ENCODE measurements at places on chromosomes 13 and 19.

DNA sequence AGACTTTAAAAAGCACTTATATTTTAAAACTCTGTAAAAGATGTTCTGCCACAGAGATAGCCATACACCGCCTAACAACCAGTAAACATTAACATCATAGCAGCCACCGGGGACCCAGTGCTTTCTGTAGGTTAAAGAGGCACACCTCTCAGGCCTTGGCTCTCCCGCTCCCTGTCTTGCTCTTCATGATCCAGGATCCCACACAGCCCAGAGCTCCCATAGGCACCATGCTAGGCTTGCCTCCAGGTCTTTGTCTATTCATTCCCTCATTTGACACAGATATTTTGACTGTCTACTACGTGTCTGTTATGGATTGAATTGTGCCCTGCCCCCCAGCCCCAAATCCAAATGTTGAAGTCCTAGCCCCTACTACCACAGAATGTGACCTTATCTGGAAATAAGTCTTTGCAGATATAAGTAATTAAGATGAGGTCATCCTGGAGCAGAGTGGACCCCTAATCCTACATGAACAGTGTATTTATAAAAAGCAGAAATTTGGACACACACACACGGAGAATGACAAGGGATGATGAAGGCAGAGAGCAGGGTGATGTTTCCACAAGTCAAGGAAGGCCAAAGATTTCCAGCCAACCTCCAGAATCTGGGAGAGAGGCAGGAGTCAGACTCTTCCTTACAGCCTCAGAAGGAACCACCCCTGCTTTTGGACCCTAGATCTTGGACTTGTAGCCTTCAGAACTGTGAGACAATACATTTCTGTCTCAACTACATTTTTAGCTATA is 272.6 kb downstream of the DNAJC15 start:
- no peak for DNase-seq

- no peak for DNase-seq
These were observed 106.2 kb downstream of the TUBA3C start for GRCh38 chr13:19075418-19075817.

DNA sequence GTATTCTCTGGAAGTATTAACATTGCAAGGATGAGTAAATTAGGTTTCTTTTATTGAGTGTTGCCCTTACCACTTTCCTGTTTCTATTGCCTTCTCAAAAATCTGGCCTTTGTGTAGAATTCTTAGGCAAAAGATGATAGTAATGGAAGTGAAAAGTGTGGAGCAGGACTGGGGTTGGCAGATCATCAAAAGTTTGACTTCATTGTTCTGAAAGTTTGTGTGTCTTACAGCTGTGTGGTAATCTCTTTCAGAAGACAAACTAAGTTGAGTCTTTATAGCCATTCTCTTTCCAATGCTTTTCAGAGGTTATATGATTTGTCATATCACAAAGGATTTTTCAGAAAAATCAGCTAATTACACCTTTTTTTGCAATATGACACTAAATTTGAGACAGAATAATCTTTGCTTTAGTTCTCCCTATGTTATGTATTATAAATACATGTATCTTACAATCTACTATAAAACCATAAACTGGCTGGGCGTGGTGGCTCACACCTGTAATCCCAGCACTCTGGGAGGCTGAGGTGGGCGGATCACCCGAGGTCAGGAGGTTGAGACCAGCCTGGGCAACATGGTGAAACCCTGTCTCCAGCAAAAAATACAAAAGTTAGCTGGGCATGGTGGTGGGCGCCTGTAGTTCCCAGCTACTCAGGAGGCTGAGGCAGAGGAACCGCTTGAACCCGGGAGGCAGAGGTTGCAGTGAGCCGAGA is 8.7 kb upstream of the KCNRG start:
- no peak for DNase-seq

- no peak for DNase-seq
These were observed 22.4 kb upstream of the EBI3 start for GRCh38 chr19:4206818-4207484.

DNA sequence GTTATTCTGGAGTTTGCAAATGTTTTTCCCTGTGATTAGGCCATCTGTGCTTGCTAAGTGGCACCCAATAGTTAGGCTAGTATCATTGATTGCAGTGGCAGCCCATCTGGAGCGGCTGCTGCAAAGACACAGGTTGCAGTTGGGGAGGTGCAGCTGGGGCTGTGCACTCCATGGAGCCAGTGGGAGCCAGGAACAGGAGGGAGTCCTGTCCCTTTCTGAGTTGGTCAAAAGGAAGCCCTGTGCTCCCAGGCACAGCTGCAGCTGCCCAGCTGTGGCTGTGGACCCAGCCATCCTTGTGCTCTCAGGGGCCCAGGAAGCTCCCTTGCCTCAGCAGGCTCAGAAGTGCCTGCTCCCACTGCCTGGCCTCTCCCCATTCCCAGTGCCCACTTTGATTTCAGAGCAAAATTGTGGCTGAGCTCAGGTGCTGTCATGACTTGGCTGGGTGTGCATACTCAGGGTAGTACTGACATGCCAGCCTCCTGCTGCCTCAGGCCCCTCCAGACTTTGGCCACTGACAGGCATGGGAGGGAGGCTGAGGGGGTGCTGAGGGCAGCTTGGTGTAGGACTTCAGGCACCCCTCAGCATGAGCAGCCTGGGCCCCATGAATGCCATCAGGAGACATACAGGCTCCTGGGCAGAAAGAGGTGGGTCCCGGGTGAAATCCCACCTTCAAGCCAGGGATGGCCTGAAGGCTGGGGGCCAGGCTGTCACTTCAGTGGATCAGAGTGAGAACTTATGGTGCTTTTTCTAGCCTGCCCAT is 270.6 kb downstream of the PCDH20 start:
- no peak for DNase-seq

GRCh38 chr13:50334944-50335343 is 319.7 kb downstream of the KCNRG start:
- no peak for DNase-seq

DNA sequence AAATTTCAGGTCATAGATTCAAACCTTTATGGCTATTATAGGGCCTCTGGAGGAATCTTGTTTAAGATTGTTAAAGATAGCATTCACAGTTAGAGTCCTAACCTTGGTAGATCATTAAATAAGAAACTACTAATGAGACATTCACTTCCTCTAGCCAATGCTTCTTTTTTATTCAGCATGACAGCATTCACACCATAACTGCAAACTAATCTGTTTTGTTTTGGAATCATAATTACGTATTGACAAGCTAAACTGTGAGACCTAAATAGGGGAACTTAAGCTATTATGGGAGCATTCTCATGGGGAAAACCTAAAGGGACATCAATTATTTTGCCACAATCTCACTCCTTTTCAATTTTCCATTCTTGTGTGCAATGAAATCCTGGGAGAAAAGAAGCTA is 653.8 kb downstream of the PCDH9 start:
- no peak for DNase-seq

GRCh38 chr19:41999071-41999877 is 5.2 kb upstream of the ATP1A3 start:
- no peak for DNase-seq

- DNase-seq = no peak
These were observed 11.9 kb downstream of the ZIC5 start for GRCh38 chr13:99959540-99960230.

DNA sequence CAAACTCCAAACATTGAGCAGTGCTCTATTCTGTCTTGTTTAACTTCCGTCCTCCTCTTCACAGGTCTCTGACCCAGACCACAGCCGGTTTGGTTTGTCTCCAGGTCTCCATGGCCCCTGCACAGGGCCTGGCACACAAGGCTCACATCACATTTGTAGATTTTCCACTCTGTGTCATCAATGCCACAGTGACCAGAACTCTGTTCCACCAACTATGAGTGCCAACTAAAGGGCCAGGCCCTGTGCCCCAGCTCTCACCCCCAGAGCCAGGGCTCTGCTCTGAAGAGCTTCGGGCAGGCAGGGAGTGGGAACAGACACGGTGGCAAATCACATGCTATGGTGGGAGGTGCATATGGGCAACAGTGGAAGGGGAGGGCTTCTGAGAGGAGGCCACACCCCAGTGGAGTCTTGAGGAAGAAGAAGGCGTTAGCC is 16.0 kb downstream of the SMG9 start:
- DNase-seq = no peak

All from activated gamma-delta T cell treated with anti-CD3 and anti-CD28 coated beads, Interleukin-2, amount 50 U/mL, for 16 hours (primary cell).